Right lobe of liver (tissue), 6 donors: ENCODE measurements at places on chromosomes 2 and 18.

DNA sequence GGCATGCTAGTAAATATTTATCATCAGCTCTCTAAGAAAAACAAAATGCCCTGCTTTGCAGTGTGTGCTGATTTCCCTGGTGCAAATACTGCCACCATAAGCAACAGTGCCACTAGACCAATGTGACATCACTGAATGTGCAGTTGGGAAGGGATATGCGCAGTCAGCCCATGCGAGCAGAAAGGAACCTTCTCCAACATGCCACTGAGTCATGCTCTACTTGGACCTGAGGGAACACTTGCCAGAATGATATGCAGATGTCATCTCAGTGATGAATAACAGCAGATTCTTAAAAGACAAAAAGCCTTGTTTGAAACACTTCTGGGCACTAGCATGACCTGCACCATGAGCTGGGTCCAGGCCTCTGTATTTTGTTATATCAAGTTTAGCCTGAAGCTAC lies 55.3 kb upstream of the REL start:
- H3K27me3 ChIP-seq = no peaks in the 10 kb centered on the region
- no peaks in the 10 kb centered on the region for H3K4me1 ChIP-seq
- H3K4me3 ChIP-seq = no peak overlapping the region
- no peak overlapping the region for H3K27ac ChIP-seq
- H3K36me3 ChIP-seq = no peaks in the 10 kb centered on the region

GRCh38 chr18:32093102-32093511 lies 1.4 kb downstream of the RNF138 start:
- H3K36me3 ChIP-seq = no peaks in the 10 kb centered on the region
- no peaks in the 10 kb centered on the region for H3K27me3 ChIP-seq
- peak overlapping the region; percentile 97 for H3K27ac ChIP-seq
- H3K4me1 ChIP-seq = no peaks in the 10 kb centered on the region

DNA sequence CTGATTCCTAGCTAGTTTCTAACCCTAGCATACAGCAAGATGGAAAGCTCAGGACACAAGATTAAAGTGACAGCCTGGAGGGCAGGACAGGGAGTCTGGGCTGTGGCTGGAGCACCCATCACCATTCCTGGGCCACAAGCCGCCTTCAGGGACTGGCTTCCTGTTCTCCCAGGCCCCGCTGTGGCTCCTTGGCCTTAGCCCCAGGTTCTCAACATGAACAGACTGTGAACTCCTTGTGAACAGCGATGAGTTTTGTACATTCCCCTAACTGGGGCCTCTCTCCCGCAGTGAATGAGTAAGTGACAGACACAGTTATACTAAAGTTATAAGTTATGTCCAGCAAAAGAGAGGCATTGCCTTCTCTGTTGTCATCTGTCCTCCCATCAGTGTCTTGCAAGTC lies 35.9 kb upstream of the SLC14A1 start:
- no peaks in the 10 kb centered on the region for H3K27me3 ChIP-seq
- DNase-seq = no peak

DNA sequence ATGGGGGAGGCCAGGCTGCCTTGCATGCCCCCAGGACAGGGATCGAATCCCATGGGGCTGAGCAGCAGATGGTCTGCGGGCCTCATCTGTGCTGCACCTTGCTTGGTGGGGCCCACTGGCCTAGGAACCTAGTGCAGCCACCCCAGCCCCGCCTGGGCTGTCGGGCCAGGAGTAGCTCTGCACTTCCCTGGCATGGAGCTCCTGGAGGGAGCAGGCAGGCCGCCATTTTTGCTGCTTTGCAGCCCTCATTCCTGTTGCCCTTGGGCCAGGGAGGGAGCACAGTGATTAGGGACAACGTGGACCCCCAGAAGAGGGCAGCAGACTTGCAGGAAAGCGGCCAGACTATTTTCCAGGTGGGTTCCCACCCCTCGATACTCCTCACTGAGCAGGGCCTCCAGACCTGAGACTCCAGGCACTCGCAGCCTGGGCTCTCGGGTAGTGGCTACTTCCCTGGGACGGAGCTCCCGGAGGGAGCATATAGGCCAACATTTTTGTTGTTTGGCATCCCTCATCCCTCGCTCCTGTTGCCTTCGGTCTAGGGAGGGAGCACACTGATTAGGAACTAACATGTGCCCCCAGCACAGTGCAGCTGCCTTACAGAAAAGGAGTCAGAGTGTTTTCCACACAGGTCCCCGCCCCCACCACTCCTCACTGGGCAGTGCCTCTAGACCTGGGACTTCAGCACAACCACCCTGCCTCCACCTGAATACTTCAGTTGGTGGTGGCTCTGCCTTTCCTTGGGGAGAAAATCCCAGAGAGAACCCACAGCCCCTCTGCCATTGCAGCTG lies 99.5 kb downstream of the MAIP1 start:
- no peak overlapping the region for H3K27ac ChIP-seq
- no peak overlapping the region for H3K4me3 ChIP-seq
- H3K4me1 ChIP-seq = peaks cover 11% of the 10 kb centered on the region

DNA sequence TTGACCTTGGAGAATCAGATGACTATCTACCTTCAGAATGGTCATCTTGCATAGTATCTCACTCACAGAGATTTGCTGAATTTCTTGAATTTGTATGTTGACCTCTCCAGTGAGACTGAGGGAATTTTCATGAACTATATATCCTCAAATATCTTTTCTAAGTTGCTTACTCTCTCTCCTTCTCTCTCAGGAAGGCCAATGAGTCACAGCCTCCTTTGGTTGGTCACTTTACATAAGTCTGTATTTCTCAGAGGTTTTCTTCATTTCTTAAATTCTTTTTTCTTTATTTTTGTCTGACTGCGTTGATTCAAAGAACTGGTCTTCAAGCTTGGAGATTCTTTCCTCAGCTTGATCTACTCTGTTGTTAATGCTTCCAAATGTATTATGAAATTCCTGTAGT lies 51.7 kb downstream of the VIT start:
- no peaks in the 10 kb centered on the region for H3K27me3 ChIP-seq
- no peak overlapping the region for H3K4me3 ChIP-seq
- H3K36me3 ChIP-seq = no peaks in the 10 kb centered on the region
- H3K4me1 ChIP-seq = no peaks in the 10 kb centered on the region

DNA sequence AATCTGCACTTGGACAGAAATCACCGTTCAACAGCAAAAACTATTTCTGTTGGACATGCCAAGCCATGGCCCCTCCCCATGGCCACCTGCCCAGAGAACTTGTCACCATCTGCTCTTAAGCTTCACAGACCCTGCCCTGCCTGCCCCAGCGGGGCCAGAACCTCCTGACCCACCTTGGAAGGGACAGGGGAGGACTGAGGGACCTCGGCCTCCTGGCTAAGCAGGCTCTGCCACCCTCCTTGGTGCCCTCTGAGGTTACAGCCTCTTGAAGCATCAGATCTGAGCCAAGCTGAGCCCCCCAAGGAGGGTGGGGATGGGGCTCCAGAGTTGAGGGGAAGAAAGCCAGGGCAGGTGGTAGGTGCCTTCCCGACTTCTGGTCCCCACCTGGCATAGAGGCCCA lies 6.5 kb downstream of the TEX261 start:
- peak; percentile 29 for DNase-seq
- H3K27ac ChIP-seq = no peak overlapping the region
- H3K4me3 ChIP-seq = no peak overlapping the region
- H3K36me3 ChIP-seq = no peaks in the 10 kb centered on the region
- H3K4me1 ChIP-seq = no peaks in the 10 kb centered on the region

- H3K27ac ChIP-seq = no peak overlapping the region
- H3K4me1 ChIP-seq = no peaks in the 10 kb centered on the region
- H3K36me3 ChIP-seq = no peaks in the 10 kb centered on the region
- no peaks in the 10 kb centered on the region for H3K27me3 ChIP-seq
- DNase-seq = no peak
- H3K4me3 ChIP-seq = no peak overlapping the region
Observed at GRCh38 chr18:23588836-23589560, 2.7 kb upstream of the NPC1 start.

- no peak overlapping the region for H3K27ac ChIP-seq
- no peak for DNase-seq
- no peak overlapping the region for H3K4me3 ChIP-seq
- no peaks in the 10 kb centered on the region for H3K27me3 ChIP-seq
Observed at GRCh38 chr18:54466248-54467005, 108.7 kb downstream of the C18orf54 start.

DNA sequence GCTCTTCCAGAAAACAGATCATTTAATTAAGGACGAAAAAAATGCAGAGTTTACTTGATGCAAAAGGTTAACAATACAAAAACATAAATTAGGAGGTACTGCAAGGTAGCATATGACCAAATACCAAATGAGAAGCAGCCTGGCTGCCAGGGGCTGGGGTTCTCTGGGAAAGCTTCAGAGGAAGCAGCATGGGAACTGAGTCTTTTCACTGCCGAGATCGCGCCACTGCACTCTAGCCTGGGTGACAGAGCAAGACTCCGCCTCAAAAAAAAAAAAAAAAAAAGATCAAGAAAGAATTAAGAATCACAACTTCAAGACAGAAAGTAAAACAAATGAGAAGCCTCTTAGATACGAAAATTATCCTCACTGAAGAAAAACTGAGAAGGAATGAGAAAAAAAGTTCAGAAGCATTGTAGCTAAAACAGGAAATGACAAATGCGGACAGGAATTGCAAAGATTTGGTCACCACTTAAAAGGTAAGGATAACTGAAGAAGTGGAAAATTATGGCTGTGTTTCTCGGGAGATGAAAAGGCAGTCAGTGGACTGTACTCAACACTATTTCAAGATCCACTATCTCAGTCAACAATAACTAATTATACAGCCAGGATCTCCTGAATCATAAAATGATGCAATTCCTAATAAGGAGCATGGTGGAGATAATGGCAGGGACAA lies 4.3 kb downstream of the SEPTIN10 start:
- H3K4me3 ChIP-seq = no peak overlapping the region
- H3K36me3 ChIP-seq = no peaks in the 10 kb centered on the region
- H3K4me1 ChIP-seq = peaks cover 11% of the 10 kb centered on the region

- H3K36me3 ChIP-seq = no peaks in the 10 kb centered on the region
- no peaks in the 10 kb centered on the region for H3K4me1 ChIP-seq
- H3K27me3 ChIP-seq = no peaks in the 10 kb centered on the region
- no peak for DNase-seq
- H3K27ac ChIP-seq = no peak overlapping the region
Observed at GRCh38 chr18:23844991-23845680, 155.9 kb downstream of the LAMA3 start.

DNA sequence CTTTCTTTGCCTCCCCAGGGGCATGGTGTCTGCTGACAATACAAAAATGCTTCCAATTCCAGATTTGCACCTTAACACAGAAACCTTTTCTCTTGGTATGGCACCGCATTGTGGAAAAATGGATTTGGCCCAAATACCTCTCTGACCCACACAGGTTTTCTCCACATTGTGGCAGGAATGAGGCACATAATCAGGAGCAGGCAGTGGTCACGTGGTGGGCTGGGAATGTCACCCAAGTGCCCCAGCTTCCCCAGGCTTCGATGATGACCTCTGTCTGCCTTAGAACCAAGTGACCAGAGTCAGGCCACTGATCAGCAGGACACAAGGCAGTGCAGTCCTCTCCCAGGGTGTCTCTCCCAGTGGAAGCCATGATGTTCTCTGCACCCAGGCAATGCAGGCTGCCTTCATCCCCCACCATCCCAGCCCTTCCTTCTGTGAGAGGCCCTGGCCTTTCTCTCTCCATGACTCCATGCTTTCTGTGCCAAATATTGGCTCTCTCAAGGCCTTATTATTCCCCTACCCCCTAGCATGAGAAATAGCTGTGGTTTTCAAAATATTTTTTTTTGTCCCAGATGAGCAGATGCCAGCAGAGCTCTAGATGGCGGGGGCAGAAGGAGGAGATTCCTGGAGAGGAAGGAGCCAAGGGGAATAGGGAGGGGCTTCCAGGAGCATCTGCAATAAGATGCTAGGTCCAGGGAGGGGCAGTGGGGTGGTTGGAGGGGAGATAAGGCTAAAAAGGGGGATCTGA lies 198.9 kb downstream of the ACKR3 start:
- H3K27ac ChIP-seq = no peak overlapping the region
- H3K27me3 ChIP-seq = no peaks in the 10 kb centered on the region
- no peaks in the 10 kb centered on the region for H3K36me3 ChIP-seq
- no peak for DNase-seq

- no peaks in the 10 kb centered on the region for H3K27me3 ChIP-seq
- peak overlapping the region; percentile 48 for H3K4me3 ChIP-seq
- no peak overlapping the region for H3K27ac ChIP-seq
- DNase-seq = peak; percentile 98
- no peaks in the 10 kb centered on the region for H3K36me3 ChIP-seq
- H3K4me1 ChIP-seq = peaks cover 11% of the 10 kb centered on the region
Observed at GRCh38 chr2:240232961-240233884, 92.8 kb upstream of the OTOS start.

DNA sequence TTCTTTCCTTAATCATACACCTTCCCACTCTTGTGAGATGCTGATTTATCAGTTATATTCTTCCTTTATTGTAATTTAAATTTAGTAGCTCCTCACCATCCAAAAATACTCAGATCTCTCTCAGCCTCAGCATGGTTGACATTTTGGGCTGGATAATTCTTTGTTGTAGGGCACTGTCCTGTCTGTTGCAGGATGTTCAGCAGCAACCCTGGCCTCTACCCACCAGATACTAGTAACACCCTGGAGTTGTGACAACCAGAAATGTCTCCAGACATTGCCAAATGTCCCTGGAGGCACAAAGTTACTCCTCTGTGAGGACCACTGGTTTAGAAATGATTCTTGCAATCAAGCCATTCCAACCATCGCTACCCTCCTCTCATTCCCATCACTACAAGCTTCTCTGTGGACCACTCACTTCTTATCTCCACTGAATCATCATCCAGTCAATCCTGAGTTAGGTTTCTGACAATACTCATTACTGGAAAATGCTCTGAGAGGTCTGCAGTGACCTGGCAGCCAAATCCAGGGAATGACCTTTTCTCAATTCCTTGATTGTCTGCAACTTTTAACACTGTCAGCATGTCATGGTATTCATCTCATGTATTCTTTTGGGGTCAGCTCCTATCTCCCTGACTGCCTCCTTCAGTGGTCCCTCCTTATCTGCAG lies 43.3 kb downstream of the OSBPL6 start:
- H3K4me1 ChIP-seq = no peaks in the 10 kb centered on the region
- no peaks in the 10 kb centered on the region for H3K27me3 ChIP-seq
- H3K36me3 ChIP-seq = no peaks in the 10 kb centered on the region
- H3K4me3 ChIP-seq = no peak overlapping the region
- no peak for DNase-seq

GRCh38 chr2:117794668-117795067 lies 19.8 kb upstream of the DDX18 start:
- H3K4me3 ChIP-seq = no peak overlapping the region
- no peak for DNase-seq
- H3K27ac ChIP-seq = no peak overlapping the region
- no peaks in the 10 kb centered on the region for H3K27me3 ChIP-seq

GRCh38 chr2:40592218-40592617 lies 140.3 kb upstream of the SLC8A1 start:
- no peaks in the 10 kb centered on the region for H3K27me3 ChIP-seq
- no peak overlapping the region for H3K27ac ChIP-seq
- H3K4me1 ChIP-seq = no peaks in the 10 kb centered on the region

- no peak for DNase-seq
- no peaks in the 10 kb centered on the region for H3K36me3 ChIP-seq
- H3K4me3 ChIP-seq = no peak overlapping the region
- H3K27ac ChIP-seq = no peak overlapping the region
- no peaks in the 10 kb centered on the region for H3K27me3 ChIP-seq
- H3K4me1 ChIP-seq = no peaks in the 10 kb centered on the region
Observed at GRCh38 chr2:172836827-172837226, 101.2 kb downstream of the RAPGEF4 start.

- H3K27me3 ChIP-seq = no peaks in the 10 kb centered on the region
- no peak overlapping the region for H3K27ac ChIP-seq
- H3K4me1 ChIP-seq = peaks cover 16% of the 10 kb centered on the region
- H3K4me3 ChIP-seq = no peak overlapping the region
- H3K36me3 ChIP-seq = peaks cover 15% of the 10 kb centered on the region
- no peak for DNase-seq
Observed at GRCh38 chr2:206031162-206031784, 54.7 kb downstream of the INO80D start.

GRCh38 chr2:172713365-172713875 lies 22.2 kb upstream of the RAPGEF4 start:
- no peak for DNase-seq
- no peaks in the 10 kb centered on the region for H3K36me3 ChIP-seq
- H3K4me3 ChIP-seq = no peak overlapping the region
- no peaks in the 10 kb centered on the region for H3K27me3 ChIP-seq
